ENCODE measurements at places on chromosomes 13 and 19.

DNA sequence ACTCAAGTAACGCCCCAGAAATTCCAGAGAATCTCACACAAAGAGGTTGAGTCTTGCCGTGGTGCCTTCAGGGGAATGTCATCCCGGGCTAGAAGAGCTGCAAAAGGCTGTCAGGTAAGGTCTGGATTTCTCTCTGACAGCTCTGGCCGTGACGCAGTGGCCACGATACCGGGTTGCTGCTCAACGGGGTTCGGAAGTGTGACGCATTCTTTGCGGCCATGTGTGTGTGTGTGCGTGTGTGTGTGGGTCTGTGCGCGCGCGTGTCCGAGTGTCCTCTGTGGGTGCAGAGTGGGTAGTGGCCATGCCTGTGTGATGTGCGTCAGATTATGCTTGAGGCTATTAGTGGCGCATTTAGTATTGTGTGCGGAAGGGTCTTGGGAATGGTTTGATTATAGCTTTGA is 306 bp downstream of the ZNF540 start:
- DNase-seq = peak; percentile 76

- DNase-seq = no peak
Measured at GRCh38 chr19:7559102-7559501, 23.6 kb downstream of the PNPLA6 start.

DNA sequence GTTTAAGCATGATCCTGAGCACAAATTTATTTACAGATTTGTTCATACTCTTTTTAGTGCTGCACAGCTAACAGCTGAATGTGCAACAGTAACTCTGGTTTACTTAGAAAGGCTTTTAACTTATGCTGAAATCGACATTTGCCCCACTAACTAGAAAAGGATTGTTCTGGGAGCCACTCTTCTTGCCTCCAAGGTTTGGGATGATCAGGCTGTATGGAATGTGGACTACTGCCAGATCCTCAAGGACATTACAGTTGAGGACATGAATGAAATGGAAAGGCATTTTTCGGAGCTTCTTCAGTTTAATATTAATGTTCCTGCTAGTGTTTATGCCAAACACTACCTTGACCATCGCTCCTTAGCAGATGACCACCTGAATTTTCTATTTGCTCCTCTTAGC is 16.0 kb downstream of the ZNF100 start:
- DNase-seq = no peak

DNA sequence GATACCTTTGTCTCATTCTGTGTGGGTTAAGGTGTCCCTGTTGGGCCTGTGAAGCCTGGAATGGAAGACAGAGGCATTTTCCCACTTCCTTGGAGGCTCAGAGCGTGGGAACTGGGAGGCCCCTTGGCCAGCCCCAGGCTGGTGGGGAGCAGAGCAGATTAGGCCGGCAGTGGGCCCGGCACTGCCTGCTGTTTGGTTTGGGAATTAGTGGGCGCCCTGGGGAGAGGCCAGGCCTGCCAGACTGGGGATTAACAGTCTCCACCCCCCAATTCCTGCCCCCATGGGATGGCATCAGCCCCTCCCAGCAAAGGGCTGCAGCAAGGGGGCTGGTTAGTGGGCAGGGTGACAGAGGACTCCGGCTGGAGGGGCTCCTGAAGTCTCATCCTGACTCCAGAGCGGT is 3.1 kb upstream of the BEST2 start:
- no peak for DNase-seq

GRCh38 chr19:28148554-28148953 is 1064.4 kb downstream of the UQCRFS1 start:
- DNase-seq = no peak

DNA sequence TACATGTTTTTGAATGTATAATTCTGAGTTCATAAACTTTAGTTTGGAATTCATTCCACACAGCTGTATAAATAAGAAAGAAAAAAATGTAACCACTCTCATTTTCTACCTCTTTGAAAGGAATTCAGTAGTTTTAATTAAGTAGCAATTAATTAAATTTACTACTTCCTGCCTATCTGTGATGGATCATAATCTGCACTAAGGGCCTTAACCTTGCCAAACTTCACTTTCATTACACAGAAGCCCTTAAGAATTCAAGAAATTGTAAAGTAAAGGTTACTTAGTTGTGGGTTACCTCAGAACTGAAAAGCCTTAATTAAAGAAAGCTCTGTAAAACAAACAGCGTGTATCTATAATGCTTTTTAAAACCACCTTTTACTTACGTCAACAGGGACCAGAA is 111.9 kb upstream of the FBXL3 start:
- DNase-seq = no peak

DNA sequence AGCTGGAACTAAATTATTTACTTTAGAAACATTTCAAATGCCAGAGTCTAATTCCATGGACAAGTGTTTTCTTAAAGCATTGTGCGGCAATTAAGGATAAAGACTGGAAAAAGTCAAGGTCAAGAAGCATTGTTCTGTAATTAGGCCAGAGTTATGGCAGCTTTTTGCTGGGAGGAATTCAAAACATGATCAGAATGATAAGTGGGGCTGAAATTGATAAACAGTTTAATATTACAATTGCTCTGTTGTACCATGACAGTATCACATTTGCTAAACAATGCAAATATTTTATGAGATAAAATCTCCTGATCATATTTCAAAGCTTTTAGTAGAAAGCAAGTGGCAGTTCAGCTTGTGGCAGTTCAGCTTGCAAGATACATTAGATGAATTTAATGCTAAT is 513.7 kb downstream of the GPC6 start:
- no peak for DNase-seq

DNA sequence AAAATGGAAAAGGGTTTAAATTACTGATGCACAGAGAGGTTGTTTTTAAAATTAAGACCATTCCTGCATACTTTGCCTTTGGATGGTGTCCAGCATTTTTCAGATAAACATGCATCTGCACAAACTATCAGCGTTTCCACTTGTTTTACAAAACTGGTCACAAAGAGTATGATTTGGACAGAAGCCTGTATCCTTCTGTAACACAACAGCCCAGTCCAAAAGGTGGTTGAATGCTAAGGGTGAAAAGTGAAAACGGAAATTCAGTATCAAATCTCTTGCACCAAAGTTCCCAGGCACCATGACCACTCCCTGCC is 21.7 kb upstream of the DOCK9 start:
- no peak for DNase-seq

GRCh38 chr13:59946944-59947343 is 216.8 kb downstream of the DIAPH3 start:
- no peak for DNase-seq

GRCh38 chr13:26062853-26063444 is 11.1 kb upstream of the SHISA2 start:
- peak; percentile 27 for DNase-seq

GRCh38 chr19:49094505-49095482 is 9.5 kb downstream of the SNRNP70 start:
- DNase-seq = peak; percentile 54

DNA sequence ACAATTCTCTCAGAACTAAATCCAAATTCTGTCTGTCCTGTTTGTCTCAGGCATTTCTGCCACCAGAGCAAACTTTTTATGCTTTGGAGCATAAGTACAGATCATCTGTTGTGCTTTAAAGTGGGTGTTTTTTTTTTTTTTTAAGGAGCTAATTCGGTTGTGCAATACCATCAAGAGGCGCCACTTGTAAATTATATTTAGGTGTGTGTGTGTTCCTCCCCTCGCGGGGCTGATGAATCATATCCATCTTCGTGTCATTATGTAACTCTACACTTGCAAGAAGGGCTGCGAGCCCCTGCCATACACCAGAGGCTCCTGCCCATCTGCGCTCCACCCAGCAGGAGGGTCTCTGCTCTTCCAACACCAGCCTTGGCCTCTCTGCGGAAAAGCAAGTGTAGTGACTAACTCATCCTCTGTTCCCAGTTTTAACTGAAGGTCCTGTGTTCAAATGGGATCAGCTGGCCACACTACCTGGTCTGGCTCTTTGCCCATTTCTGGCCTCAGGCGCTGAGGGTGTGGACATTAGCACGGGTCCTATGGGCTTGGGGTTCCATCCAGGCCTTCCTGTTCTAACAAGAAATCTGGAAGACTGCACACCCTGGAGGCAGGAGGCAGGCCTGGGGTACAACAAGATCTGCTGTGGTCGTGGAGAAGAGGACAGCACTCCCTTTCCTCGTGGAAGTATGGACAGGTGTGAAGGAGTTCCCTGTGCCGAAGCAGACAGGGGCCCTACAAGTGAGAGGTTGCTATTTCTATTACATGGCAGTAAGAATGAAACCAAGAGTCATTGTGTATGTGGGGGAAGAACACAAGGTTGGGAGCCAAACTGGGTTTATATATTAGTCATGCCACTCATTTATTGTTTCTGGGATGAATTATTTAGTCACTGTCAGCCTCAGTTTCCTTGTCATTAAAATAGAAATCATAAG is 96.1 kb upstream of the MBNL2 start:
- DNase-seq = no peak

All from substantia nigra (tissue), 51 donors.